ENCODE measurements at places on chromosomes 2 and 18.

- no peak for DNase-seq
Measured at GRCh38 chr18:38790303-38790702, 1224.7 kb upstream of the CELF4 start.

DNA sequence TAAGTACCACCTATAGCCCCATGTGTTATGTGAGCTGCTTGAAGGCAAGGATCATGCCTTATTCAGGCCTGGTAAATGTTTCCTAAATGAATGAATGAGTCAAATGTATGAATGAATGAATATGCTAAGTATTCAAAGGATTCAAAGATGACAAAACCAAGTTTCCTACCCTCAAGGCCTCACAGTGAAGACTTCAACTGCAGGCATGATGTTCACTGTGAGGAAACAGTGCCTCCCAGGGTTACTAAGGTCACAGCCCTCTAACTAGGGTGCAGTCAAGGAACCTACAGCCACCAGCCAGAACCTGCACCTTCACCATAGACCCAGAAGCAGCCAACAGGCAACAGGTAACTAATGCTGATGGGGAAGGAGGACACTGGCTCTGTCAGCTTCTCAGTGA lies 69.3 kb downstream of the SUMO1 start:
- no peak for DNase-seq

DNA sequence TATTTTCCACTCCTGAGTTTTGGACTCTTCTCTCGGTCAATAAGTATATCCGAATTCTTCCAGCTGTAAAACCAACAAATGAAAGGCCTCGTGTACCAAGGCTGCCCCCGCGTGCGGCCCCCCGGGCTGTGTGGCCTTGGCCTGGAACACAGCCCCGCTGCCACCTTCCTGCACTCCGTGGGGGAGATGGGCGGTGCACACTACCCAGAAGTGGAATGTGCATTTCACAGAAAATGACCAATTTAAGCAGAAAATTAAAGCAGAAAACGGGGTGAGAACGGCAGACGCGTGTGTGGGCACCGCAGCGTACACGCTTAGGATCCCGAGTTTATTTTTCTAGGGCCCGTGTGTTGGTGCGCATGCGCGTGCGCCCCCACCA lies 34.4 kb upstream of the ZNF516 start:
- no peak for DNase-seq

DNA sequence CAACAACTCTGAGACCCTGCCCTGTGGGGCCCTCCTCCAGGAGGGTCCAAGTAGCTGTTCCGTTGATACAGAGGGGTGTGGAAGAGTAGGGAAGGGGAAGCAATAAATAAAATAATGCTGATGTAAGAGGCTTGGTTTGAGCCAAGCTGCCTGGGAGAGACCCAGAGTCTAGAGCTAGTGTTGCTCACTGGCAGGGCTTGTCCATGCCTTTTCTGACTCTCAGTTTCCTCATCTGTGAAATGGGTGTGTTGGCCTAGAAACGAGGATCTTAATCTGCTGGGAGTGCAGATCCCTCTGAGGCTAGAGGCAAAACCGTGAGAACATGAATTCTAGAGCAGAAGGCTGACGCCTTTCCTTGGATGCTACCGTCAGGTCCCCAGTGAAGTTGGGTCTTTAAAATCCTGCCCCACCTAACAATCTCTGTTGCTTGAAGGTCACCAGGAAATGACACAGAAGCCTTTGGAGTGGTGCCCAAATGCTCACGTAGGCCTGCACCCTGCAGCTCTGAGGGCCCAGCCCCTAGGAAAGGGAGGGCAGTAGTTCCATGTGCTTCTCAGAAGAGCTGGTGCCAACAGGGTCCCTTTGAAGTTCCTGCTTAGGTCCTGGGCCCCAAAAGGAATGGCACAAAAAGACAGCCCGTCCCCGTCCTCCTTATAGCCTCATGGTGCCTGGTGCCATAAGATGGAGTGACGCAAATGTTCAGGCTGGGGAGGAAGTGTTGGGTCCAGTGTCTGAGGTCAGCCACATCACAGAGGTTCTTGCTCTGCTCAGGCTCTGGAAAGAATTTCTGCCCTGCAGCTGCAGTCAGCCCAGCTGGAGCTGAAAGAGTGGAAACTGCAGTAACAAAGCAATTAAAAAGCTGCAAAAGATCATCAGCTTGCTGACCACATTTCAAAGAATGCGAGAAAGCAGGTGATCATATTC lies 73.2 kb upstream of the SMAD2 start:
- no peak for DNase-seq

GRCh38 chr2:26018184-26019055 lies 15.5 kb upstream of the RAB10 start:
- peak; percentile 65 for DNase-seq

DNA sequence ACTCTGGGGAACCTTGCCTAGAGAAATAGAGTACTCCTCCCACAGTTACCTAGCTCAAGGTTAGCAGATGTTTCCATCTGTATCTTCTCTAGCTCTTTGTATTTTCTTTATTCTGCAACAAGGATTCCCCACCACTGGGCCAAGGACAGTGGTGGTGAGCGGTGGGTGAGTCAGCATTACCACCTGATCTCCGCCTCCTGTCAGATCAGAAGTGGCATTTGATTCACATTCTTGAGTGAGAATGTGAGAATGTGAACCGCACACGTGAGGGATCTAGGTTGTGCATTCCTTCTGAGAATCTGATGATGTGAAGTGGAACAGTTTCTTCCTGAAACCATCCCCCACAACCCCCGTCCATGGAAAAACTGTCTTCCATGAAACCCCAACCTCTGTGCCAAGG lies 9.0 kb downstream of the EPB41L3 start:
- DNase-seq = no peak

- DNase-seq = no peak
Measured at GRCh38 chr18:65768120-65768778, 17.4 kb downstream of the CDH7 start.

- DNase-seq = no peak
Measured at GRCh38 chr2:101828257-101828656, 130.8 kb downstream of the MAP4K4 start.

DNA sequence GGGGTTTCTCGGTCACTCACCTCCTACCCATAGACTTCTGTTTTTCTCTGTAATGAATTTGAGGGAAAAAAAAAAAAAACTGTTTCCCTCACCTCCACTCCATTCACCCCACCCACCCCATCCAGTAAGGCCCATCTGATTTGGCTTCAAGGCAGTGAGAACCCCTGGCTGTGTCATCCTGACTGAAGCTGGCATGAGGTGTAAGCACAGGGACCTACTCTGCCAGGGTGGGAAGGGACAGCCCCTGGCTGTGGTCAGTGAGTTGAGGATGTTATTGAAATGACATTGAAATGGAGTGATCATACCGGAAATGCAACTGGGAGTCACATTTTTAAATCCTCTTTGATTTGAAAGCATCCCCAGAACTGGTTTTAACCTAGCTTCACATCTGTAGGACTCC lies 19.1 kb upstream of the BCL2L11 start:
- no peak for DNase-seq

- no peak for DNase-seq
Measured at GRCh38 chr2:239121600-239122012, 273.7 kb downstream of the TWIST2 start.

DNA sequence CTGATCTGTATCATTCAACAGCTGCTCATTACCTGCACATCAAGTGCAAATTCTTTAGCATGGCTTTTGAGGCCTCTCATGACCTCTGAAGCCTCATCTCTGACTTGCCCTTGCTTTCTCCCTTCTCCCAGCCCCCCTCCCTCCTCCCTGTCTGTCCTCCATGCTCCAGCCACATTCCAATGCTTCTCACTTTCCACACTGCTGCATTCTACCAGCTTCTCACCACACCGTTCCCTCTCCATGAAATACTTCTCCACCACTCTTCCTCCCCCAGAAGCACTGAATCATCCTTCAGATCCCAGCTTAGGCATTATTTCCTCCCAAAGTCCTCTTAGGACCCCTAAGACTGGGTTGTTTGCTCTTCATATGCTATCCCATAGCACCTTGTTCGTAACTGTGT lies 26.9 kb downstream of the GCG start:
- no peak for DNase-seq

DNA sequence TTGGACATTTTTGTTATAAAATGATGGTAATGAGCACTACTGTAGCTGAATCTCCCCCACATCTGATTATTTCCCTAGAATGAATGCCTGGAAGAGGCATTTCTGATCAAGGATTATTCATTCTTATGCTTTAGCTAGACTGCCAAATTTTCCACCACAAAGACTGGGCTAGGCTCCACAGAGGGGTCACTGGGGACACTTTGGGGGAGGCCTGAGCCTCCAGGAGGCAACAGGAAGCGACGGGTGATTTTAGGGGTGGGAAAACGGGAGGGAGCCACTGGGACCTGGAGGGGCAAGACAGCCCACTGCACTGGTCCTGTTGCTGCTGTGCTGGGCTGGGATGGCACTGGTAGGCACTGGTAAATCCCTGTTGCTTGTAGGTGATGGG lies 2.4 kb upstream of the ASB1 start:
- DNase-seq = no peak

GRCh38 chr2:241857572-241858121 lies 1.0 kb downstream of the PDCD1 start:
- no peak for DNase-seq

GRCh38 chr18:30987467-30988241 lies 54.9 kb downstream of the DSC3 start:
- DNase-seq = no peak

GRCh38 chr18:60044290-60045006 lies 144.7 kb downstream of the PMAIP1 start:
- no peak for DNase-seq

DNA sequence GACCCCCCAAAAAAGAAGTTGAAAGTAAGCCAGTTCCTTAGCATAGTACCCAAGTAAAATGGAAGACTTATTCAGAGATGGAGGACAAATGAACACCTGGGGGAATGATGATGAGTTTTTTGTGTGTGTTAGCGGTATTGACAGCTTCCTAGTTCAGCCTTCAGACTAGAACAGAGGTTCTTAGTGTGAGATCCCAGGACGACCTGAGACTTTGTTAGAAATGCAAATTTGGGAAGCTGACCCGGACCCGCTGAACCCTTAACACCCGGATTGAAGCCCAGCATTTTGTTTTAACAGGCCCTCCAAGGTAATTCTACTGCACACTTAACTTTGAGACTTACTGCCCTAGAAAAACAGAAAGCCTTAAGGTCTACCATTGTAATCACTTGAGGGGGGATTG lies 20.3 kb downstream of the SPOPL start:
- no peak for DNase-seq

DNA sequence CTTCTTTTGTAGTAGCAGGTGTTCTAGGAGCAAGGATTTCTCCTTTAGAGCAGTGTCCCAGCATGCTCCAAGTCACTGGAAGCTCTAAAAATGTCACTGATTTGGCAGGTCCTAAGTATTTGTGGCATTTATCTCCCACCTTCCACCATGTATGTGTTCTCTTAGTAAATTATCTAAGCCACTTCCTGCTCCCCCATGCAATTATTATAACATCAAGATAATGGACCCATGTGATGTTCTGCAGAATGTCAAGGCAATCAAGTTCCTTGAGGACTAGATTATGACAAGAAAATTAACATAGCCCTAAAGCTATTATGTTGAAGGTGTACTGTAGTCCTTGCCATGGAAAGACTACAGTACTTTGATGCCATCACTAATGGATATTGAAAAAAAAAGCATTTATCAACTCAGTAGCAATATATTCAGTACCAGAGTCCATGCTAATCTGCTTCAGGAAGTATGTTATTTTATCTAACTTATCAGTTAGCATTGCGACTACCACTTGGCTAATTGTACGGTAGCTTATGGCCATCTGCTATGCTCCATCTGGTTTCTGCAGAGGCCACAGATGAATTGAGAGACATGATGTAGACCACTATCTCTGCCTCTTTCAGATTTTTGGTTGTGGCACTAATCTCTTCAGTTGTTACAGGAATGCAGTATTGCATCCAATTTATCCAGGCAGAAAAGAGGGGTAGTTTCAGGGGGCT lies 56.7 kb downstream of the GPR39 start:
- DNase-seq = no peak

DNA sequence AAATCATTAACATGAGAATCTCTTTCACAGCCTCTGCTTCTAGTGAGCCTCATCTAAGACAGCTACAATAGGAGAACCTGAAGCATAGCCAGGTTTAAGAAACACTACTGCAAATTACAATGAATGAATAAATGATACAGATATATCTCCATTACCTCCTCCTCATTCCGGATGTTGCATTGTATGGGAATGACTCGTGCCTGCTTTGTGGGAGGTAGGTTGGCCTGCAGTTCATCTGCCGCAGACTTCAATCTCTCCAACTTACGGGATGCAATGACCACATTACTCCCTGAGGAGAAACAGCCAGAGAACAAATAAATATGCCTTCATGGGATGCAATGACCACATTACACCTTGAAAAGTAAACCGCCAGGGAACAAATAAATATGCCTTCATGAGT lies 15.4 kb downstream of the PECR start:
- DNase-seq = no peak

GRCh38 chr2:21028021-21028947 lies 15.6 kb downstream of the APOB start:
- no peak for DNase-seq

DNA sequence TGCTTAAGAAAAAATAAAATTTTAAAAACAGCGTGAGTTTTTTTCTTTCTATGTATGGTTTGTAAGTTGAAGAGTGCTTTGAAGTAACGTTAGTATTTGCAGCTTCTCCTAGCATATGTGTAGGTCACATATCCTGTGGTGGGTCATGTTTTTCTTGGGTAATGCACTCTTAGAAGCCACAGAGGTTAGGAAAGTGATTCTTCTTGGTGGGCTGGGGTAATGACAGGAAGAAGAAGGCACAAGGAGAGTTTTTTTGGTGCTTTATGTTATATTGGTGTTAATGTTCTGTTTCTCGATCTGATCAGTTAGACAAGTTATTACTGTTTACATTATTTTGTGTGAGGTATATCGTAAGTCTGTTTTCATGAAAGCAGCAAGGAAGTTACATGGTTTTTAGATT lies 109.0 kb downstream of the ICA1L start:
- DNase-seq = no peak

- no peak for DNase-seq
Measured at GRCh38 chr18:2569338-2570207, 1.7 kb downstream of the METTL4 start.

DNA sequence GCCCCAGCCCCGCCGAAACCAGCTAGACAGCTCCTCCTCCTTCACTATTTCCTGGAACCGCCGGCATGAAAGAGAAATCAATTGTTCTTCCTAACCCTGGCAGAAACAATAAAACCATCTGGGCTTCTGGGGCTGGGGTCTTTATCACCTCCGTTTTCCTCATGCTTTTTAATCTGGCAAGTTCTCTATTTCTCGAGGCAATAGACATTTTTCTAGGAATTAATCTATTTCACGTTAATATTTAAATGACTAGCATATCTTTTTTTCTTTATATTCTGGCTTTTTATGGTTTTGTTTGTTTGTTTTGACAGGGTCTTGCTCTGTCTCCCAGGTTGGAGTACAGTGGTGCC lies 1.4 kb upstream of the KIF1A start:
- no peak for DNase-seq

GRCh38 chr2:196798980-196799379 lies 503 bp downstream of the GTF3C3 start:
- no peak for DNase-seq

GRCh38 chr2:106781196-106781595 lies 104.8 kb downstream of the ST6GAL2 start:
- no peak for DNase-seq
